ENCODE measurements at places on chromosomes 12 and 14.

DNA sequence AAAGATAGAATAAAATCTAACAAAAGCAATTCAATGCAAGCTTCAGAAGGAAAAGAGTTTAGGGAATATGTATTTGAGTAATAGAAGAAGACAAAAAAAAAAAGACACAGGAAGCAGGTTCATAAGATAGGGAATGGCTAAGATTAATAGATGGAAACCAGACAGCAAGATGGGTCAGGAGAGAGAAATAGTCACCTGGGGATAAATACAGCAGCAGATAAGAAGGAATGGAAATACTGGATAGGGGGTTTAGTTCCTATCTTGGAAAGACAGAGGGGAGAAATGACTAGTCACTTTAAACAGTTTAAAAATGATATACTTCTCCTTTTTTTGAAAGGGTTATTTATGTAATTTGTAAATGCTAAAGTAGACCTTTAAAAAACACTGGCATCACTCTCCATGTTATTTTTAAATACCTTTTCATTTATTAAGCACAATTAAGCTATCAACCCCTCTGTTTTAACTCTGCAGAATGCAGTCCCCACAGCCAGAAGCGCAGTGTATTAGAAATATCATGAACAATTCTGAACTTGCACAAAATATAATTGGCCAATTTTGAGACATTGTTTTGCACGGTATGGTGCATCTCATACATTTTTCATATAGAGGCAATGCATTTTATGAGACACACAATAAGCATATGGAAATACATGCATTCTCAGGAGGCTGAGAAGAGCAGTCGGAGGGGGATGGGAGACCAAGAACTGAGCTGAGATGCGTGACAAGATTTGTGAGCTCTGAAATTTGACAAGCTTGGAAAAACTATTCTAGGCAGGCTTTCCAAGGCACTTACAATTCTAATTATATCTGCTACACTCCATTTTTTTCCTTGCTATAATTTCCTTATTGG, 303.4 kb upstream of the PRICKLE1 start:
- no peak for DNase-seq

- DNase-seq, result no peak
Observed at GRCh38 chr12:53286448-53286847, 8.9 kb upstream of the PFDN5 start.

- DNase-seq, result no peak
Observed at GRCh38 chr14:80456209-80456608, 244.9 kb upstream of the DIO2 start.

DNA sequence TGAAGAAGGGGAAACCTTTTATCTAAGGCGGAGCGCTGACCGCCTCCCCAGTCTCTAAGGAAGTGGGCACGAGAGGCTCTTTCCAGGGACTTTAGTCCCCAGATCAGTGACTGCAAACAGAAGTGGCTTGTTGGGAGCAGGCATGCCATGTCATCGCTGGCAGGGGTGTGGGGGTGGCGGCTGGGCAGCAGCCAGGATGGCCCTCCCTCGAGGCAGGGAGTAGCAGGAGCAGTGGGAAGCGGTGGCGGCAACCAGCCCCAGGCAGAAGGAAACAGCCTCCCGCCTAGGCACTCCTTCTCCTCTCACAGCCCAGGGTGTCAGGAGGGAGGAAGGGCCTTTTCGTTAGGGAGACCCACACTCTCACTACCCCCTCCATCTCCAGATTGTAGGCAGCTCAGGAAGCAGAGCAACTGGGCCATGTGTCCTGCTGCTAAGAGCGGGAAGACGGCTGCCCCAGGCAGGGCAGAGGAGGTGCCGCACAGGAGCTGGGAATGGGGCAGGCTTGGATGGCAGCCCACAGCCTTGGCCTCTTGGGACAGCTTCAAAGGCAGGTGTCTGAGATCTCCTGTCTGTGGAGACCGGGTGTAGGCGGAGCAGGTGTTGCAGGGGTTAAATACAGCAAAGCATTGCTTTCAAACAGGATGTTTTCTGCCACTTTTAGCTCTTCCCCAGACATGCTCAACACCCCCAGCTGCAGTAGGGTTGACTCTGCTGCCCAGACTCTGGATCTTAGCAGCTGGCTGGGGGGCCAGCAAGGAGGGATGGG, 21.8 kb downstream of the VDR start:
- no peak for DNase-seq

- no peak for DNase-seq
Observed at GRCh38 chr14:79967001-79967400, 244.3 kb downstream of the DIO2 start.

DNA sequence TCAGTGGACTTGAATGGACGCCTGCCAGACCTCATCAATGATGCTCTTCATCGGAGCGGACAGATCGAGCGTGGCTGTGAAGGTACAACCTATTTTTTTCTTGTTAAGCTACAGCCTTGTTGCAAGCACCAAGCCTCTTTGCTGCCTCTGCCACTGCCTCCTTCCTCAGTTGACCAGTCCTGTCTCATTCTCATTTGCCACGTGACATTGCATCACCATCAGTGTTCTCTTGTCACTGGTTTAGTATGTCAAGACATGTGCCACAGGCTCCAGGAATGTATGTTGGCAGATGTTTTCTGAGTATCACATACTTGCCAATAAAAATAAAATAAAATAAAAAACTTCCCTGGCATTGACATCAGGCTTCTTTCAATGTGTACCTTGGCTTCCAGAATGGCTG, 798.1 kb downstream of the NRXN3 start:
- no peak for DNase-seq

GRCh38 chr12:52341066-52341580, 19.9 kb upstream of the KRT83 start:
- no peak for DNase-seq

GRCh38 chr12:94534774-94535509, 75.3 kb upstream of the CEP83 start:
- DNase-seq, result no peak

DNA sequence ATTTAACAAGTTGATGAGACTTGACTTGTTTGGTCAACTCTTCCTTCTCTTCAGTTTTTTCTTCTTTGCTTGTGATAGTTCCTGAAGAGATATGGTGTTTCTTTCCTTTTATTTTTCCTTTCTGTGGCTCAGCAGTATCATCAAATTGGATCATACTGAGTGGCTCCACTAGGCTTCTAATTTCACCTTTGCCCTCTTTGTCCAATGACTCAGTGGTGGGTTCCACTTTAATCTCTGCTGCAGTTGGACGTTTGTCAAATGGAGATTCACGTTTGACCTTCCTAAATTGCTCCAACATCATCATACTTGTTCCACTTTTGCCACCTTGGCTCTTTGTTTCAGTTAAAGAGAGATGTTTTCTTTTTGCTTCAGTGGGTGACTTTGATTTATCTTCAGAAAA, 41.5 kb downstream of the FAM186A start:
- DNase-seq, result no peak

DNA sequence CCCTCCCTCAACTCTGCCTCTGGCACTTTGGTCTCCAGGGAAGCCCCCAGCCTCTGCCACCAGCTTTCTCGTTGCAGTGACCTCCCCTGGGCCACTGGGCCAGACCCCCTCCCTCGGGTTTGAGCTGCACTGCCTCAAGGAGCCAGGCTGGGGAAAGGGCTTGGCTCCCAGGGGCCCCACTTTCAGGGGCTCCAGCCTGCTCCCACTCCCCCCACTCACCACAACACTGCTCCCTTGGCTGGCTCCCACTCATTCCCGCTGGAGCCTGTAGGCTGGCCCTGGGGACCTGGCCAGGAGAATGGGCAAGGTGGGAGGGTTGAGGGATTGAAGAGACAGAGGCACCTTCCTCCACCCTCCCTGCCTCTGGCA, 19.3 kb upstream of the KIF26A start:
- no peak for DNase-seq

- DNase-seq, result no peak
Observed at GRCh38 chr14:93005135-93005813, 82.3 kb downstream of the CHGA start.

DNA sequence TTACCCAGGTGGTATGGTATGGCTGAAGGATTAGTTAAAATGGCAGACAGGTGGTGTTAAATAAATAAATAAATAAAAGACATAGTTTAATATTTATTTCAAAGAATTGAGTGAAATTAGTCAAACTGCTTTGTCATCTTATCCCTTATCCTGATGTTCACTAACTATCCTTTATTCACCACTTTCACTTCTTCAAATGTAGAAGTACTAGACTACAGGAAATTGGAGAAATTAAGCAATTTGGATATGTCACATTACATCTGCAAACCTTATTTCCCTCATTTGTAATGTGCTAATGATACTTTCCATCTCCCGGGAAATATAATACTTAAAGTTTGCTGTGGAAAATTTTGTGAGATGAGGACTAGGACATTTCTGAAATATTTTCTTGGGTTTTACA, 1195.7 kb downstream of the LRFN5 start:
- no peak for DNase-seq

DNA sequence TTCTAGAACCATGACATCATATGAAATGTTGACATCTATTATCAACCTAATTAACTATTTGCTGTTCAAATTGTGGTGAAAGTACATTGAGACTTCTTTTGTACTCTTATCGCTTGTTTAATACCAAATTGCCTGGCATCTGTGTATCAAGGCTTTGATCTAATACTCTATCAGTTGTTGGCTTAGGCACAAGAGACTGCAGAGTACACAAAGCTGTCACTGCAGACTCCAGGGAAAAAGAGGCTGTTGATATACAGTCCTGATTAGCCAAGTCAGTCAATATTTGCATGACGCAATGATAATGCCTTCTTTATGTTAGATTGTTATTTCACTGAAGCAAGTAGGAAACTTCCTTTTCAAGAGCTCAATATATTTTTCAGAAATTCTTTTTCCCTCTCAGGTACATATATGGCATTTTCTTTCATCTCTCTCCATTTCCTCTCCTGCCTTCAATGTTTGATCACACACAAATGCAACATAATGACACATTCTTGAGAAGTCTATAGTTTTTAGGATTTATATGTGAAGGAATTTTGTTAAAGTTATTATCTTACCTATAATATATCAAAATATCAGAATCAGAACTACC, 32.3 kb upstream of the PTCSC3 start:
- DNase-seq, result no peak

GRCh38 chr12:93571925-93572711, at the start of gene SOCS2:
TSS of gene SOCS2 (plus strand) at chr12:93572675. CDS start at chr12:93572898, 223 bp downstream.
- no peak for DNase-seq

GRCh38 chr12:95187865-95188415, 29.3 kb downstream of the FGD6 start:
- DNase-seq, result no peak

DNA sequence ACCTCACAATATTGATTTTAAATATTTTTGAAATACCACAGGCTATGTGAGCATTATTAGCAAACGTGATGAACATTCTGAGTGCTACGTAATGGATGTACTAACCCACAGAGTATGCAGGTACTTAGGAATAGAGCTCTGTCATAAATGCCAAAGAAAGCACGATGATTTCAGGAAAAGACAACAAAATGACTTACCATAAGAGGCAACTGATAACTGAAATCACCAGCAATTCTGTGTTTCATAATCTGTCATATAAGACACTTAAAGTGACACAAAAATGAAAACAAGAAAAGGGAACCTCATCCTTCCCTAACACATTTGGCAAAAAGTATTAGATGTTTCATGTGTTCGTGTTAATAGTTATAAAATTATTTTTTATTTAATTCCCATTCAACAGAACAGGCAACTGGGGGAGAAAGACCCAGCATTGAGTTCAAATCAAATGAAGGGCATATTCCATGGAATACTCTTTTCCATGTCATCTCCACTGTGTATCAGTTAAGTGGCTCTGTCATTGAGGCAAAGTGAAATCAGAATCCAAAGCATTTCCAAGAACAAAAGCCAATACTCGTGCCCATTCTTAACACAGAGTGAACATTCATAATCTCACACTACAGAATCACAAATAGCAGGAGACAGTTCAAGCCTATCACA, 30.4 kb downstream of the ARMH4 start:
- no peak for DNase-seq

DNA sequence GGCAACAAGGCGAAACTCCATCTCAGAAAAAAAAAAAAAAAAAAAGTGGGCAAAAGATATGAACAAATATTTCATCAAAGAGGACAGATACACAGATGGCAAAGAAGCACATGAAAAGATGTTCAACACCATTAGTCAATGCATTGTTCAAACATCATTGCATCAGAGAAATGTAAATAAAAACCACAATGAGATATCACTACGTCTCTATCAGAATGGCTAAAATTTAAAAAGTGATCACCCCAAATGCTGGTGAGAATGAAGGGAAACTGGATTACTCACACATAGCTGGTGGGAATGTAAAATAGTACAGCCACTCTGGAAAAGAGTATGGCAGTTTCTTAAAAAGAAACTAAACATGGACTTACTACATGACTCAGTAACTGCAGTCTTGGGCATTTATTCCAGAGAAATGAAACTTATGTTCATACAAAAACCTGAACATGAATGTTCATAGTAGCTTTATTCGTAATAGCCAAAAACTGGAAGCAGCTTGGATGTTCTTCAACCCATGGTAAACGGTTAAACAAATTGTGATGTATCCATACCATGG, 3.6 kb downstream of the L2HGDH start:
- no peak for DNase-seq

DNA sequence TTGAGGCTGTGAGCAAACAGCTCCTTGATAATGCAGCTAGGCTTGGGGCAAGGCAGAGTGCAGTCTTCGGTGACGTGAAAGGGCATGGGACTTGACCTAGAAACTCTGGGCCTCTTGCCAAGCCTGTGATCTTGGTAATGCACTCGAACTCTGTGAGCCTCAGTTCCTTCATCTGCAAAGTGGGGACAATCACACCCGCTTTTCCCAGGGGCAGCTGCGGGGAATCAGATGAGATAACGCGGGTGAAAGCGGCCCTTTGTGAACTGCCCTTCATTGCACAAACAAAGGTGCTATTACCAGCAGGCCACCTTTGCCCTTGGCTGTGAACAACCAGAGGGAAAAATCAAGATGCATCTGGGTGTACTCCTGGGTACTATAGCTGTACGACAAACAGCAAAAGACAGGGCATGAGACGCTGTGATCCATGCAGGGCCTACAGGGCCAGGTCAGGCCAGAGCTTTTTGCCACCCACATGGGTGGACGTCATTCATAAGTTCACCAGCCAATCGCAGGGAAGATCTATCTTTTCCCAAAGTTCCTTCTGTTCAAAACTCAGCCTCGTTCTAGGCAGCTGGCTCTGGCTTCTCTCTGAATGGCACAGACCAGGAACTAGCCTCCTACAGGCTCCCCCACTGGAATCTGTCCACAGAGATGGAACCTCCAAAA, 3.2 kb downstream of the MSI1 start:
- DNase-seq, result no peak

GRCh38 chr12:104121001-104121400, 17.0 kb downstream of the NFYB start:
- DNase-seq, result peak; percentile 29

- no peak for DNase-seq
Observed at GRCh38 chr14:64700894-64701293, 3.3 kb upstream of the PLEKHG3 start.

- DNase-seq, result peak; percentile 44
Observed at GRCh38 chr12:116924558-116925453, 14.1 kb downstream of the FBXW8 start.

GRCh38 chr14:103941462-103941861, 867 bp downstream of the RD3L start:
- DNase-seq, result no peak

GRCh38 chr12:127861406-127861805, 405.6 kb upstream of the TMEM132C start:
- DNase-seq, result no peak
